ENCODE measurements at places on chromosomes 13 and 19.

GRCh38 chr13:76638181-76638580, 248.0 kb downstream of the KCTD12 start:
- DNase-seq, result no peak
- no peak overlapping the region for H3K27ac ChIP-seq
- no peaks in the 10 kb centered on the region for H3K27me3 ChIP-seq

DNA sequence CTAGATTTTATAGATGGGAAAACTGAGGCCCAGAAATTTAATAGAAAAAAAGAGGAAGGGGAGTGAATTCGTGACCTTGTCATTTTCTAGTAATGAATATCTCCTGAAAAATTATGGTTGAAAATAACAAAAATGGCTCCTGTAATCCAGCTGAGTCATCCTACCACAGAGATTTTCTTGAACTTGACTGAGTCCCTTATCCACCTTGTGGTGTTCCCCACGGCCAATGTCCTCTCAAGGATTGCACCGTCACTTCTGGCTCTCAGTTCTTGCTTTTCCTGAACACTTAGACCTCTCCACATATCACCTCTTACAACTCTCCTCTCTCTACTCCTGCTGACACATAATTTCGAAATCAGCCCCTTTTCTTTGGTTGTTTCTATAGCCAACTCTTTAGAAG, 1.2 kb upstream of the KATNAL1 start:
- H3K4me3 ChIP-seq, result no peak overlapping the region
- H3K4me1 ChIP-seq, result peaks cover 29% of the 10 kb centered on the region
- peak; percentile 84 for DNase-seq
- H3K27me3 ChIP-seq, result no peaks in the 10 kb centered on the region
- no peaks in the 10 kb centered on the region for H3K36me3 ChIP-seq

DNA sequence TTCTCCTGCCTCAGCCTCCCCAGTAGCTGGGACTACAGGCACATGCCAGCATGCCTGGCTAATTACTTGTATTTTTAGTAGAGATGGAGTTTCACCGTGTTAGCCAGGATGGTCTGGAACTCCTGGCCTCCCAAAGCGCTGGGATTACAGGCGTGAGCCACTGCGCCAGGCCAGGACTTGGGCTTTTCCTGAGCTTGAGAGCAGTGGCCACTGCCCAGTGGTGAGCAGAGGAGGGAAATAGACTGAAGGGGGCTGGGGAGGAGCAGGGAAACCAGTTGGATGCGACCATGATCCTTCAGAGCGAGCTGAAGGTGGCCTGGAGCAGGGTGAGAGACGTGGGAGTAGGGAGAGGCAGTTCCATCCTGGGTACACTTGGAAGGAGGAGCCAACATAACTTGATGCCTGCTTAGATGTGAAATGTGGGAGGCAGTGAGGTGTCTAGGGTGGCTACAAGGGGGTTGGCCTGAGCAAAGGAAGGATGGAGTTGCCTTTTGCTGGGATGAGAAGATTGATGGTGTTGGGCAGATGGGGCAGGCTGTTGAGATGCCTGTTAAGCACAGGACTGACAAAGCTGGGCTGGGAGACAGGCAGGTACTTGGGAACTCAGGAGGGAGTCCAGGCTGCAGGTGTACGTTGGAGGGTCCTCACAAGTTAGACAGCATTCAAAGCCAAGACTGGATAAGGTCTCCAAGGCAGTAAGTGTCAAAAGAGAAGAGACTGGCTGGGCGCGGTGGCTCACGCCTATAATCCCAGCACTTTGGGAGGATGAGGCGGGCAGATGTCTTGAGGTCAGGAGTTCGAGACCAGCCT, 31.8 kb downstream of the KCTD15 start:
- no peak overlapping the region for H3K4me3 ChIP-seq
- H3K4me1 ChIP-seq, result no peaks in the 10 kb centered on the region
- no peak overlapping the region for H3K27ac ChIP-seq
- no peak for DNase-seq

GRCh38 chr13:44703371-44703770, 127.2 kb upstream of the TSC22D1 start:
- H3K4me3 ChIP-seq, result no peak overlapping the region
- no peak overlapping the region for H3K27ac ChIP-seq
- H3K27me3 ChIP-seq, result no peaks in the 10 kb centered on the region
- H3K4me1 ChIP-seq, result no peaks in the 10 kb centered on the region

GRCh38 chr13:46995874-46996273, 99.0 kb upstream of the HTR2A start:
- no peaks in the 10 kb centered on the region for H3K27me3 ChIP-seq

DNA sequence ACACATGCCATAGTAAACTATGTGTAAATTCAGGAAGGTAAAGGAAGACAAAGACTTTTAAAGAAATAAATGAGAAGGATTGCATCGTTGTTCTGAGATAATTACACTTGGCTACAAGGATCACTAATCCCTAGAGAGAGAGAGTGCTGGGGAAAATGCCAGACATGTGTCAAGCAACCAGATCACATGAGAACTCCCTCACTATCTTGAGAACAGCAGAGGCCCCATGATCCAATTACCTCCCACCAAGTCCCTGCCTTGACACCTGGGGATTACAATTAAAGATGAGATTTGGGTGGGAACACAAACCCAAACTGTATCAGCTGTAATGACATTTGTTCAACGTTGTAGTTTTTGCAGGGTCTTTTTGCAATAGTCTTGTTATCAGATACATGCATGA, 1600.9 kb upstream of the MIR17HG start:
- no peak for DNase-seq
- H3K36me3 ChIP-seq, result no peaks in the 10 kb centered on the region
- no peak overlapping the region for H3K27ac ChIP-seq
- H3K4me1 ChIP-seq, result no peaks in the 10 kb centered on the region
- no peak overlapping the region for H3K4me3 ChIP-seq
